Tongue (tissue), 3 donors: ENCODE measurements at places on chromosomes 3 and 15.

DNA sequence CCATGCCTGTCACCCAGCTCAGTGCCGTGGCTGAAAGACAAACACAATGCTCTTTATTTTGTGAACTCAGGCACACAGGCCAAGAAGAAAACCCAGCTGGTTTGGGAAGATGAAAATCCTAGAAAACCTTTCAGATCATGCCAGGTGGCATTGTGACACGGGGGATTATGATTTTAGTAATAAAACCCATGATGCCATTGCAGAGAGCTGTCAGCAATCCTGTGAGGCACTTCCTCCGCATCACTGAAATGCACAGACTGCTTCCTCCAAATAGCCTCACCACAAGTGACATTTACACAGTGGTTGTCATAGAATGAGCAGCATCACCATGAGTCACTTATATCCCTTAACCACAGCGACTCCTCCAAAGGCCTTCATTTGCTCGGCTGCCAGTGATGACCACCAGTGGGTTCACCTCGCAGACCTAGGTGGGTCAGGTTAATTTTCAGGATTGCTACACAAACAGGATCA, 22.7 kb downstream of the ABHD6 start:
- peak; percentile 46 for DNase-seq

DNA sequence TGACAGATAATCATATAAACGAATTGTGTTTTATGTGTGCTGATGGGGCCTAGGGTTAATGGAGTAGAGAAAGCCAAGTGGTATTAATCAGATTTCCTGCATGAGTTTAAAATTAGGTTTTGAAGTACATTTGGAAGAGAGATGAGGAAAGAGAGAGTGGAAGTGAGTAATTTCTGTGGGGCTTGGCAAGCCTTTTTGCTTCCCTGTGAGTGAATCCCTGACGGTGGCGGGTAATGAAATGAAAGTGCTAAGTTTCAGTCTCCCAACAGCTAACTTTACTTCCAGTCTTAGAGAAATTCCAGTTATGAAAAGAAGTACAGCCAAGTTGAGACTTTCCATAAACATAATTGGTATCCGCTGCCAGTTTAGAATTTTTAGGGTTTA, 139.4 kb downstream of the BBX start:
- peak; percentile 77 for DNase-seq

DNA sequence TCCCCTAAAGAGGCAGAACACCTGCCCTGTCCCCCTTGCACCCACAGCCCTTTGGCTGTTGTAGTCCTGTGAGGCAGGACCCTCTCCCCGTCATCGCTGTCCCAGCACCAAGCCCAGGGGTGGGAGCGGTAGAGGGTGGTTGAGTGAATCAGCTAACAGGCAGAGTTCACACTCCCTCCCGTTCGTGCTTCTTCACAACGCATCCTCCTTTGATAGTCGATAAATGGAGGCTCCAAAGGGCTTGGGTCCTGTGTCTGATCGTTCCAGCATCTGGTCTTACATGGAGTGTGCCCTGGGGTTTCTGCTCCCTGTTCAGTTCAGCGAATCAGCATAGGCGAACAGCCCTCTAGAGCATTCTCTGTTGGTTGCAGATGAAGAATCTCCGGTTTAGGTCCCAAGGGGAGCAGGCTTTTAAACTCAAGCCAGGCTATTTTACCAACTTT, 820 bp upstream of the HMCES start:
- no peak for DNase-seq

DNA sequence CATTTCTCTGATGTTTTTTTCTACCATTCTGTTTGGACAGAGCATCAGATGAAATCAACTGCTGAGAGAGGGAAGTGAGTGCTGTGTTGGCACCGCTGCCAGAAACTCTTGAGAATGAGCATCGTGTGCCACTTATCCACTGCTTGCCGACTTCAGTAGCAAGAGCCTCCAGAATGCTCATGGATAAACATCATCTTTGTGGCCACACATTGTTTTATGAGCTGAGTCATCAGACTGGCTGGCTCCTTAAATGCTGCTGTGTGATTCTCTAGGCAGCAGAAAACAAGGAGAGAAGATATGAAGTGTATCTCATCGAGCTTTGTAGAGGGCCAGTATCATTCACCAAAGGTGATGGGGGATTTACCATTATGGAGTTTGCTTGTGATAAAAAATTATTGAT, 3.4 kb upstream of the DOCK3 start:
- DNase-seq, result no peak

DNA sequence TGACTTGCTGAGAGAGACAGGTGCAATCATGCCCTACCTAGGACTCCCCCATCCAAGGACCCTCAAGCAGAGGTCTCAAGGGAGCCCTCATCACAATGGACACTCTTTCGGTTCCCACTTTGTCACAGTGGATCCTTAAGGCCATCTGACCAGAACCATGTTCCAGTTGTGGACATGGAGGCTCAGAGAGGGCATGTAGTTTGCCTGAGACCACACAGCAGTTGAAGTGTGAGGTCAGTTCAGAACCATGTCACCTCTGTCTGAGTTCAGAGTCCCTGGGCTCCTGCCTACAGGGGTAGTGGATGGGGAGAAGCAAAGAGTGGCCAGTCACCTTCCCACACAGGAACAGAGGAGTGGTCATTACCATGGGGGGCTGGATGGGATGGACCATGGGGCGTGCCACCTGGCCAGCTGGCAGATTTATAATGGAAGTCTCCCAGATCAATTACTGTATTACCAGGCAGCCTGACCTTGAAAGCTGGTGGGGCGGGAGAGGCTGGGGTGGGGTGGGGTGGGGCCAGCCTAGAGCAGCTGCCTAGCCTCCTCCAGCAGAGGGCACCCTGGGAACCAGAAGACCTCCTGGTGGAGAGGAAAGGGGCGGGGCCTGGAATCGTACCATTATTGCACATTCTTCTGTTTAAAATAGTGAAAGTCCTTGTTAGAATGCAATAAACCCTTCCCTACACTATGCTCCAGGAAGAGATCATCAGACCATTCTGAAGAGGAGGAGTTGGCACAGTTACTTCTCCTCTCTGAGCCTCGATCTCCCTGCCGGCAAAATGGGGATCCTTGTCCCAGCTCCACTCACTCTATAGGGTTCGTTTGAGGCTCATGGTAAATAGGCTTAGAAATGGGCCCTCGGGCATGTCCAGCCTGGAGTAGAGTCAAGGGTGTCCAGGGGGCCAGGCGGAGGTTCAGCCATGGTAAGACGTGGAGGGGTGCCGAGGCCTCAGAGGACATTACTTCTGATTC, 26.9 kb upstream of the LINGO1 start:
- DNase-seq, result peak; percentile 70

GRCh38 chr15:43251871-43252250, 14.9 kb downstream of the TGM5 start:
- DNase-seq, result no peak

DNA sequence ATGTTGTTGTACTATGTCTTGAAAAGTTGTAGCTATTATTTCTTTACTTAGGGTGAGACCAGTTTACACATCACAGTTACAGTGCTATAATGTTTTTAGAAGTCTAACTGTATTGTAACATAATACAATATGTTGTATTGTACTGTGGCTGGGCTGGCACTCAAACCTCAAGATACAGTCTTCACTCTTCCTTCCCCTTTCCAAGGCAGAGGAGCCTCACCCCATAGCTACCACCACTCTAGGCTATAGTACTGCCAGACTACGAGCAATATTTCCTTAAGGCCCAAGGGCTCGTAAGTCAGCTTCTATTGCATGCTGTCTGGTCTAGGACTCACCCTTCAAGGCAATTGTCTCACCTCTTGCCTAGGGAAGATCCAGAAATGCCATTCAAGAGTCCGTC, 597.7 kb downstream of the OTOL1 start:
- DNase-seq, result no peak

- no peak for DNase-seq
Observed at GRCh38 chr3:66224220-66224619, 3.4 kb downstream of the SLC25A26 start.

DNA sequence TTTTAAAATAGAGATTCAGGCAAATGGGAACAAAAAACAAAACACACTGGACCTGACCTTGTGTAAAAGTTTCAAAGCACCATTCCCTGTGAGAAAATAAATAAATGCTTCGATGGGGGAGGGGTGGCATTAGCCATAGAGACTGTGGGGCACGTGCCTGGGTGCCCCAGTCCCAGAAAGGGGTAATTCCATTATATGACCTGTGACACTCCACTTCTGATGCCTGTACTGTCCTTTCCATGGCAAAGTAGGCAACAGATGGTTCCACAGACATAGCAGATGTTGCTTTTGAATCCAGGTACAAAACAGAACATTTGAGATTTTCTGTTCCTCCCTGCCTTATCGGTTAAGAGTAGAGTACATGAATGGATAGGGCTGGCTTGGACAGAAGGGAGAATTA, 3.9 kb downstream of the PHLDB2 start:
- no peak for DNase-seq

- DNase-seq, result no peak
Observed at GRCh38 chr15:80367094-80367493, 37.1 kb upstream of the ARNT2 start.

DNA sequence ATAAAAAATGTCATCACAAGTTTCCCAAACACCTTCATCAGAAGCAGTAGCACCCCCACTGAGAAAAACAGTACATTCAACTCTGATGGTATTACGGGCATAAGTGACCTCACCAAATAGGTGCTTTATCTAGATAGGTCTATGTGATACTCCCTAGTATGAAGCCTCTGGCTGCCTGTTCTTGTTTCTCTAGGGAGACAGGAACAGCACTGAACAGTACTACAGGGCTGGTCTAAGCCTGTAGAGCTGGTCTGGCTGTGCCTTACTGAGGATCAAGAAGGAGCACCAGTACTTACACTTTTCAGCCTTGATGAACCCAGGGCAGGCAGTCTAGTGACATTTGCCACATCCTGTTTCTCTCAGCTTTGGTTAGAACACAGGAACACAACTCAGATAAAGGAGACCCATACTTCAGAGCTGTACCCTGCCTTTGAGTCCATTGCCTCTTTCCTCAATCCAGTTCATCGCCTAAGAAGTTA, 35.9 kb downstream of the OXNAD1 start:
- DNase-seq, result no peak

- no peak for DNase-seq
Observed at GRCh38 chr3:164132878-164133277, 945.4 kb downstream of the SI start.

GRCh38 chr3:123333401-123333800, 115.5 kb downstream of the ADCY5 start:
- DNase-seq, result no peak

DNA sequence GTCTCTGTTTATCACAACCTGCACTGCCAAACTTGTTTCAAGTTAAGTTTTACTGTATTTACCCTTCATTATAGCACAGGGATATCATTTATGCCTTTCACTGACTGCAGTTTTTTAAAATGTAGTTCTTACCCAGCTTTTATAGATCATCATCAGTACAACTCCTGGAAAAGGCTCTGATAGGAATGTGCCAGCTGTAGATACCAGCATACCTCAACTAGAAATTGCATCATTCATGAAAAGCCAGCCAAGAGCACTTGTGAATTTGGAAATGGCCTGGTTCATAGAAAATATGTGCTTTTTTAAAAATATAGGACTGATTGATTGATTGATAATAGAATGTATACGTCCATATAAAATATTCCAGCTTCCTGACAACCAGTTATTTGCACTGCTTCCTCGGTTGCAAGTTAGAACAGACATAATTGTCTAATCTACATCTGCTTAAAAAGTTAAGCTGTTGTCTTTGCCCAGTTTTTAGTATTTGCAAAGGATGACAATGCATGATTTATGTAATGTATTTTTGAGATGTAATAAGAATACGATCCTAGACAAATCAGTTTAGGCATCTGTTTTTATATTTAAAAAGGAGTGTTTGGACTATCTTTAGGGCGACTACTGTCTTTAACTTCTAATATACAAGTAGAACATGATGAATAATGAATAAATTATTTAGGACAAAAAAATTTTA, 58.5 kb downstream of the DCUN1D1 start:
- DNase-seq, result no peak

DNA sequence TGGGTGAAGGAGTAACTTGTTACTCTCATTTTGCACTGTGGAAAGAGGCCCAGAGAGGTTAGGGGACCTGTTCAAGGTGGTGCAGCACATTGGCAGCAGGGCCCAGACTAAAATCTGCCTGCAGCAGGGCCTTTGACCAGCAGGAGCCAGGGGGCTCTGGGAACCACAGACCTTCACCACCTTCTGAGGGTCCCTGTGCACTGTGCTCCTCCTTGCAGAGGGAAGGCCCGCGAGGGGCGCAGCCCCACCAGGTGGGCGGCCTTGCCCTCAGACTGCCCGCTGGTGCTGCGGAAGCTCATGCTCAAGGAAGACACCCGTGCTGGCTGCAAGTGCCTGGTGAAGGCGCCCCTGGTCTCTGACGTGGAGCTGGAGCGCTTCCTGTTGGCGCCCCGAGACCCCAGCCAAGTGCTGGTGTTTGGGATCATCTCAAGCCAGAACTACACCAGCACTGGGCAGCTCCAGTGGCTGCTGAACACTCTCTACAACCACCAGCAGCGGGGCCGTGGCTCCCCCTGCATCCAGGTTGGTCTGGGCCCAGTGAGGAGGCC, 61.5 kb upstream of the FGD5 start:
- DNase-seq, result no peak

- DNase-seq, result no peak
Observed at GRCh38 chr3:18835021-18835420, 313.3 kb upstream of the KCNH8 start.

DNA sequence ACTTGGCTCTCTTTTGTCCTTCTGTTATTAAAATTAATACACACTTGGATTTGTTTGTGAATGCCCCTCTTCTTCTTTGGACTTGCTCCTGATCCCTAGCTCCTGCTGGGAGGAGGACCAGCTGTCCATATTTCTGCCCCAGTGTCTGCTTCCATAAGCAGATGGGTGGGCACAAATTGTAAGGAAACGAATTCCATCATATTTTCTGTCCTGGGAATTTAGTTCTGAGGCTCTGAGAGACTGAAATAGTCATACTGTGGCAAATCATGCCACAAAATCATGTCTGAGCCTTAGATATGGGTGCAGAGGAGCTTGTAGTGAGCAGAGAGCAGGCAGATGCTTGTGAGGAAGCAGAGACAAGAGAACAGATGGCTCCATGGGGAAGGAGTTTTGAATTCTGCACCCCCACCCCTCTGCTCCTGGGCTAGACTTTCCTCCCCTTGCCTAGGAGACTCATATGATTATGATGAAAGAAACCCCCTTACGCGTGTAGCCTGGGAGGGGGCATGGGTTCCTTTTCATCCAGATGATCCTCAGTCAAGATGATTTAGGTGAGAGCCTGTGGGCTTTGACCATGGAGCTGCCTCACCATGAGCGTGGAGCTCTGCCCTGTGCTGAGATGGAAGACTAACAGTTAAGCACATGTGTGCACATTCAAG, 50.6 kb downstream of the SV2B start:
- no peak for DNase-seq

GRCh38 chr15:96047255-96047931, 283.1 kb upstream of the NR2F2 start:
- DNase-seq, result peak; percentile 36

- DNase-seq, result no peak
Observed at GRCh38 chr15:41566121-41566885, 7.3 kb downstream of the TYRO3 start.
